ENCODE measurements at places on chromosomes 4 and X.

DNA sequence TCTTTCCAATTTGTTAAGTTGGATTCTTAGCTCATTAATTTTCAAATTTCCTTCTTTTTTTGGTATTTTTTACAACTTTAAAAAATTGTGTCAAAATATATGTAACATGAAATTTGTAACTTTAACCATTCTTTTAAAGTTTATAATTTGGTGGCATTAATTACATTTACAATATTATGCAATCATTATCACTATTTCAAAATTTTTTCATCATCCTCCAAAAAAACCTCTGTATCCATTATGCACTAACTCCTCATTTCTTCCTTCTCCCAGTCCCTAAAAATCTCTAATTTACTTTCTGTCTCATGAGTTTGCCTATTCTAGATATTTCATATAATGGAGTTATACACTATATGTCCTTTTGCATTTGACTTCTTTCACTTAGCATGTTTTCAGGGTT, 4.7 kb upstream of the FAM47E start:
- no peak for DNase-seq

GRCh38 chr4:181613200-181613599, 630.0 kb upstream of the TENM3 start:
- DNase-seq = no peak

- no peak for DNase-seq
Observed at GRCh38 chr4:89067417-89067816, 10.4 kb upstream of the FAM13A start.

- DNase-seq = no peak
Observed at GRCh38 chrX:2677764-2678163, 13.3 kb upstream of the CD99 start.

- DNase-seq = no peak
Observed at GRCh38 chr4:141668200-141668910, 32.0 kb downstream of the IL15 start.

- DNase-seq = no peak
Observed at GRCh38 chr4:54473798-54474197, 184.0 kb upstream of the KIT start.

DNA sequence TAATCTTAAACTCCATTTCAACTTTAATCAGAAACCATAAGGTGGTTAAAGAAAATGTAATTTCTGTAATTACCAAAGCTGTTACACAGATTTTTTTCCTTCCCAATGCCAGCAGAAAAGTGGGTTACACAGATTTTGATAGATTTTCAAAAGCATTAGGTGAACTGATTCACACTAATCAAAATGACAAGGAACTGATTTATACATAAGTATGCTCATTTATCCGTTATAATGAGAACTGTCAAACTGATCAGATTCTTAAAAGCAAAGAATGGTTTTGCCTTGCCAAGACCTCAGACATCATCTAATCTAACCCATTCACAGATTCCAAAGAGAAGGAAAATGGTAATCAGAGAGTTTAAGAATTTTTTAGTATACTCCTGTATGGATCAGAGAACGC, 5.2 kb downstream of the UGDH start:
- no peak for DNase-seq

GRCh38 chr4:159252491-159252890, 149.6 kb downstream of the RAPGEF2 start:
- DNase-seq = no peak

DNA sequence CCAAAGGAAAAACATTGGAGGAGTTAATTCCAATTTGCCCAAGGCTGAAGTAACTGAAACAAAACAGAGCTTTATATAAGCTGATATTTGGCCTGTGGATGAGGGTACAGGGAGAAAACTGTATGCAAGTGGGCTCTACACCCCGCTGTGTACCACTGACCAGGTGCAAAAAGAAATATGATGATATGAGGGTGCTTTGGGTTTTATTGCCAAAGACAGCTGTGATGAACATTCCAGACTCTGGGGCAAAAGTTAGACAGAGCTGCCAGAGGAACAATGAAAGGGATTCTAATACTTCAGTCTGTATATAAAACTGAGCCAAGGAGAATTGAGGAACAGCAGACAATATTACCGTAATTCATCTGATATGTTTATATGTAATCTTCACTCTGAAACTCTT, 117.4 kb downstream of the MID1 start:
- DNase-seq = no peak

Data from activated CD8-positive, alpha-beta T cell treated with anti-CD3 and anti-CD28 coated beads for 36 hours (primary cell).